Chondrocyte (in vitro differentiated cells): ENCODE measurements at places on chromosomes 2 and 18. TPM values are rescaled to one million over a fixed set of nuclear protein-coding genes. Genes with fewer than 3 reads are reported as not detected.

DNA sequence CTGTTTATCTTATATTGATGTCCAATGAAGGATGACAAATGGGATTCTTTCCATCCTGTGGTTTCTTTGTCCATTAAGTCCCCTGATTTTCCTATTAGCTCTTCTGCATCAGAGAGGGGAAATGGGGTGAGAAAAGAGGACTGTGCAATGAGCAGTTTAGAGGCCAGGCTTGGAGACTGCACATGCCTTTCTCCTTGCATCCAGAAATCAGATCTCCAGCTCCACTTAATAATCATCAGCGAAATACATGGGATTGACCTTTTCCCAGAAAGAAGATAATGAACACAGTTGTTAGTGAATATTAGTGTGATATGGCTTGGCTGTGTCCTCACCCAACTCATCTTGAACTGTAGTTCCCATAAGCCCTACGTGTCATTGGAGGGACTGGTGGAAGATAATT lies 697.4 kb downstream of the CBLN2 start:
- no peak for DNase-seq

- DNase-seq: no peak
Measured at GRCh38 chr2:63617366-63617765, 28.6 kb downstream of the MDH1 start.

DNA sequence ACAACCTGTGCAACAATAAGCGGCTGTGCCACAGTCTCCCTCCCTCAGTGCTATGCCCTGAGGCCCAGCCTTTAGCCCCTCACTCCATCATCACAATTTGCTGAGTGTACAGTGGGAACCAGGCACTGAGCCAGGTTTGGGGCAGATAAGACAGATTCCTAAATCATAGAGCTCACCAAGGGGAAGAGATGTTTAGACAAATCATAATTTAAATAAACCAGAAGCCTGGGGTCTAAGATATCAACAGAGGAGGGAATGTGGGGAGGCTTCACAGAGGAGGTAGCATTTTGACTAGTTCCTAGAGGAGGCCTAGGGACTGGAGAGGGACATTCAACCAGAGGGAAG lies 139.3 kb upstream of the EPAS1 start:
- DNase-seq: no peak

Gene SLC40A1
- total RNA-seq: 15.0 to 21.7 TPM (median 20.3 TPM) in 3 replicates
